ENCODE measurements at places on chromosomes 1 and 21. TPM values are rescaled to one million over a fixed set of nuclear protein-coding genes. Genes with fewer than 3 reads are reported as not detected.

SDE2 gene
- total RNA-seq, result 4.4 TPM

NUP133 gene
- 14.6 TPM for total RNA-seq

CFAP107 gene
- total RNA-seq, result not detected

NCSTN gene
- 30.6 TPM for total RNA-seq

TSACC gene
- not detected for total RNA-seq

SLC22A15 gene
- total RNA-seq, result 1.9 TPM

MARCKSL1 gene
- 40.0 TPM for total RNA-seq

ARHGEF10L gene
- 128 TPM for total RNA-seq

MYOM3 gene
- total RNA-seq, result 7.5 TPM

SELL gene
- total RNA-seq, result 0.55 TPM

IFFO2 gene
- total RNA-seq, result 145 TPM

DNA sequence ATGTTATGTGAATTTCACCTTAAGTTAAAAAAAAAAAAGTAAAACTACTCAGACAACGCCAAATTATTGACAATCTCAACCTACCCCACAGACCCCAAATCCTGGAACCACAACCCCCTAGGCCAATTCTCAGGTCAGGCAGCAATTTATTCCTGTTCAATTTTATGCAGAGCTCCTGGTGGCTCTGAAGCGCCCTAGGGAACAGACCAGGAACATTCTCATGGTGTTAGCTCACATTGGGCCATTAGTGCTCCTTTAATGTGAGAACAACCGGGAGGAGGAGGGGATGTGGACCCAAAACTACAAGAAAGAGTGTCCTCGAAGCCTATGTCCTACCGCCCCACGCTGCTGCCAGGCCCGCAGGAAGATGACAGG is 403 bp upstream of the PSEN2 start:
- DNase-seq, result no peak

DNA sequence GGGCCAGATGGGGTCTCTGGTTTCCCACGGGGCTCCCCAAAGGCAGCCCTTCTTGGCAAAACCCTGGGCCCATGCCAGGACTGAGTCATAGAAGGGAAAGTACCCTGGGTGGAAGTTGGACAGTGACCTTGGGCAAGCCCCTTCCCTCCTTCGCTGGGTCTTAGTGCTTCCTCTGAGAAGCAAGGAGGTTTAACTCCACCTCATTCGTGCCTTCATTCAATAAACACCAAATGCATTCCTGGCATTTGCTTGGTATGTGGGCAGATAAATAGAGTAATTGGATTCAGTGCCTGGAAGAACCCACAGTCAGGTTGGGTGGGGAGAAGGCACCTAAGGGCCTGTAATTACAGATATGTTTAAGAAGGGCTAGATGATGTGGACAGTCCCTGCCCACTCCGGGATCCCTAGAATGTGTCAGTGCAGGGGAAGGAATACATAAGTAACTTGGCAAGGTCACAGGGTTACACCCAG is 36.3 kb upstream of the CITED4 start:
- DNase-seq, result no peak

- no peak for DNase-seq
Measured at GRCh38 chr1:41394959-41395956, 34.0 kb downstream of the FOXO6 start.

- peak; percentile 33 for DNase-seq
Measured at GRCh38 chr1:211336775-211337174, 10.1 kb downstream of the TRAF5 start.

DNA sequence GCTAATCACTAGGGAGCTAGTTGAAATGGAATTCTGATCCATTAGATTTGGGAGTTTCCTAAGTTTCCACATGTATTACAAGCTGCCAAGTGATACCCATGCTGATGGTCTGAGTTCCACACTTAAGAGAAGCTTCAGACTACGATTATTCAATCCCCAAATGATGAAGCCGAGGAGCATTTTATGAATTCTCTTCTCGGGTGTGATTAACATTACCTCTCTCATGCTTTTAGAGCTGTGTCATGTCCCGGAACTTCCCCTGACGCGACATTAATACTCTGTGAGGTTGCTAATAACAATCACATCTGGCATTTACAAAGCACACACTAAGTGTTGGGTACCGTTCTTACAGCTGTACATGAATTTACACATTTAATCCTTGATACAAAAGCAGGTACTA is 63.0 kb downstream of the KCNJ15 start:
- no peak for DNase-seq

DNA sequence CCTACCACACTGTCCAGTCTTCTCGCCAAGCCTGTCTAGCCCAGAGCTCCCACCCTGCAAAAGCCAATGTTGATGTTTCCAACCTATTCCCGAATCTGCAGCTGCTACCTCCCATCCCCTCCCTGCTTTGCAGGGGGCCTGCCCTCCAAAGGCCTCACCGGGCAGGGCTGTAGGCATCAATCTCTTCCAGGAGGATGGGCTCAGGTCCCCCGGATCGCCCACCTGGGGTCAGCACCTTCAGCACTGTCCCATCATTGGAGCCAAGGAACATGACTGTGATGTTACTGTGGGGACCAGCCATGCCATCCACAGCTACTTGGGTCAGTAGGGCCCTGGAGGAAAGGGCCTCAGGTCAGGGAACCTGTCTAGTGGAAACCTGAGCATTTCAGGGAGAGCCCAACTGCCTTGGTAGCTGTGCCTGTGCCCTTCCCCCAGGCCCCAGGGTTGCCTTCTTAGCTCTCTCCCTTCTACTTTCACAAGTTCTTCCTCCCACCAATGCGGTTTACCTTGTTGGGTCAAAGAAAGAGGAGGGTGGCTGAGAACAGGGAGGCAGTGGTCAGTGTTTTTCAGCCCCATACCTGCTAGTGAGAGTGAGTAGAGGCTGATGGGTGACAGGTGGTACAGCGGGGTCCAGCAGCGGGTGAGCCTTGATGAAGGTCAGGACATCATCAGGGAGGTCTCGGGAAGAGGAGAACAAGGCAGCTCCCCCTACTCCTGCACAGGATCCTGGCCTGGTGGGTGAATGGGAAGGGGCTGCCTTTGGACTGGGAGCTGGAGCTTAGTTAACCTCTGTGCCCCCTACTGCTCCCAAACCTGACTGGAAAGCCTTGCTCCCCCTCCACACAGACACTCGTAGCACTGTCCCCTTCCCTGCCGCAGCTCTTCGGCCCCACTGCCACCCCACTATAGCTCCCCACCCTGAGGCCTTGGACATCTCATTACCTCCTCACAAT is 10.7 kb downstream of the SEMA6C start:
- DNase-seq, result no peak

GRCh38 chr1:52674497-52675384 is 23.4 kb downstream of the COA7 start:
- no peak for DNase-seq

GRCh38 chr1:24861821-24862727 is 68.0 kb downstream of the RUNX3 start:
- DNase-seq, result peak; percentile 73

- DNase-seq, result no peak
Measured at GRCh38 chr21:28150778-28151177, 841.9 kb downstream of the LTN1 start.

DNA sequence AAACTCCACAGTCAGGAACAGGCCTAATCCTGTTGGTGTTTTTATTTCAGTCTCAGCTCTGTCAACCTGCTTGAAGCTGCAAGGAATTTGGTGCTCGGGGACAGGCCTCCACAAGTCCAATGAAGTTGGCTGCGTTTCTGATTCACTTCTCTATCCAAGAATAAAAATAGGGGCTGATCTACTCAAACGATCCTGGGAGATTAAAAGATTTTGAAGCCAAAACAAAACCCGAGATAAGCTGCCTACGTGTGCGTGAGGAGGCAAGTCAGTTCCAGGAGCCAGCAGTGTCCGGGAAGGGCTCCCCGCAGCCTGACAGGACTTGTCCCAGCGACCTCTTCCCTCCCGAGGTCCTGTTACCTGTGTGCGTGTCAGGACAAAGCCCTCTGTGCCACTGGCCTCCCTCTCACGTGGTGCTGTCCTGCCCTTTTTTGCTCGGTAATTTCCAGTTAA is 98.0 kb downstream of the ETS2 start:
- DNase-seq, result no peak

DNA sequence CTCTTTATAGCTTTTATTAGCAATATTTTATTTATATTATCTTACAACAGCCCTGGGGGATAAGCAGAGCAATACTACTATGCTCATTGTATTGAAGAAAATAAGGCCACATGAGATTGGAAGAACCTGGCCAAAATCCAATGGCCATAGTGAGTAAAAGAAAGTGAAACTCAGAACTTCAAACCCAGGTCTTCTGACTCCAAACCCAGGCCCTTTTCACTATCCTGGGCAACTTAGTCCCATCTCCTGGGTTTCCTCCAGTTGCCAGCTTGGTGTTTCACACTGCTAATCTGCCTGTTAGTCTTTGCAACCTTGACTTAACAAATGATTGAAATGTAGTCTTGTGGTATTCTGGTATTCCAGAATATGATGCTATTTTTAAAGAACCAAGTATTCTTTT is 22.4 kb upstream of the EXO1 start:
- DNase-seq, result no peak

- DNase-seq, result peak; percentile 37
Measured at GRCh38 chr1:151980287-151981177, 13.1 kb downstream of the S100A10 start.

DNA sequence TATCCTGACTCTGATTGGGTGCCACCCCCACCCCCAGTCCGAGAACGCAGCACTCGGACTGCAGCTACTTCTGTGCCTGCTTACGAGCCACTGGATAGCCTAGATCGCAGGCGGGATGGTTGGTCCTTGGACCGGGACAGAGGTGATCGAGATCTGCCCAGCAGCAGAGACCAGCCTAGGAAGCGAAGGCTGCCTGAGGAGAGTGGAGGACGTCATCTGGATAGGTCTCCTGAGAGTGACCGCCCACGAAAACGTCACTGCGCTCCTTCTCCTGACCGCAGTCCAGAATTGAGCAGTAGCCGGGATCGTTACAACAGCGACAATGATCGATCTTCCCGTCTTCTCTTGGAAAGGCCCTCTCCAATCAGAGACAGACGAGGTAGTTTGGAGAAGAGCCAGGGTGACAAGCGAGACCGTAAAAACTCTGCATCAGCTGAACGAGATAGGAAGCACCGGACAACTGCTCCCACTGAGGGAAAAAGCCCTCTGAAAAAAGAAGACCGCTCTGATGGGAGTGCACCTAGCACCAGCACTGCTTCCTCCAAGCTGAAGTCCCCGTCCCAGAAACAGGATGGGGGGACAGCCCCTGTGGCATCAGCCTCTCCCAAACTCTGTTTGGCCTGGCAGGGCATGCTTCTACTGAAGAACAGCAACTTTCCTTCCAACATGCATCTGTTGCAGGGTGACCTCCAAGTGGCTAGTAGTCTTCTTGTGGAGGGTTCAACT is 2.1 kb downstream of the RBM15 start:
- no peak for DNase-seq

DNA sequence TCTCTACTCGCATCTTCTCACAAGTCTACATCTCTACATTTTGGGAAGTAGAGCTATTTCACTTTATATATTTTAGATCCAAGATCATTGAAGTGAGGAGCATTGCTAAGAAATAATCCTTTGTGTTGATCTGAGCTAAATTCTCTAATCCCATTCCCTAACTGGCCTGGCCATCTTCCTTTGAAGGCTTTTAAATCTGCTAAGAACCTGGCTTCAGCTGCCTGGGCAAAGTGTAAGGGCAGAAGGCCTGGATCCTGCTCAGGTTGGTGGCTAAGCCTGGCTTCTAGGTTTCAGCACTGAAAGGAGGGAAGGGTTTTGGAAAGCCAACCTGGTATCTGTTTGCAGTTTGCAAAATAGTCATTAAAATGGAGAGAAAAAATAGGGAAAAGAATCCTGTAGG is 167.6 kb downstream of the BRINP2 start:
- no peak for DNase-seq

DNA sequence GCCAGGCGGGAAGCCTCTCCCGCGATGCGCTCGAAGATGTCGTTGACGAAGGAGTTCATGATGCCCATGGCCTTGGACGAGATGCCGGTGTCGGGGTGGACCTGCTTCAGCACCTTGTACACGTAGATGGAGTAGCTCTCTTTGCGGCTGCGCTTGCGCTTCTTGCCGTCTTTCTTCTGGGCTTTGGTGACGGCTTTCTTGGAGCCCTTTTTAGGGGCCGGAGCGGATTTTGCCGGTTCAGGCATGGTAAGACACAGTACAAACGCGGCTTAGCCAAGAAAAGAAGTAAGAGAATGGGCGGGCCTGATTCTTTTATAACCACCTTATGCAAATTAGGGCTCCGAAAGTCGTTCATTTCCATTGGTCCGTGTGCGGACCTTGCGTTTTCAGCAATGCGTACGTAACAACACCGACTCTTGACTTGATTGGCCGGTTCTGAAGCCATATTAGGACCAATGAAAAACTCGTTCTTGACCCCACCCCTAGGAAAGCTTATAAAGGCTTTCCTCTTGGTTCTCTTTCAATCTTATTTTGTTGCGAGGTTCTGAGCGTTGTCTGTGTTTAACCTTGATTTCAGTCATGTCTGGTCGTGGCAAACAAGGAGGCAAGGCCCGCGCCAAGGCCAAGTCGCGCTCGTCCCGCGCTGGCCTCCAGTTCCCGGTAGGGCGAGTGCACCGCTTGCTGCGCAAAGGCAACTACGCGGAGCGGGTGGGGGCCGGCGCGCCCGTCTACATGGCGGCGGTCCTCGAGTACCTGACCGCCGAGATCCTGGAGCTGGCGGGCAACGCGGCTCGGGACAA is 12.8 kb upstream of the BOLA1 start:
- peak; percentile 88 for DNase-seq

DNA sequence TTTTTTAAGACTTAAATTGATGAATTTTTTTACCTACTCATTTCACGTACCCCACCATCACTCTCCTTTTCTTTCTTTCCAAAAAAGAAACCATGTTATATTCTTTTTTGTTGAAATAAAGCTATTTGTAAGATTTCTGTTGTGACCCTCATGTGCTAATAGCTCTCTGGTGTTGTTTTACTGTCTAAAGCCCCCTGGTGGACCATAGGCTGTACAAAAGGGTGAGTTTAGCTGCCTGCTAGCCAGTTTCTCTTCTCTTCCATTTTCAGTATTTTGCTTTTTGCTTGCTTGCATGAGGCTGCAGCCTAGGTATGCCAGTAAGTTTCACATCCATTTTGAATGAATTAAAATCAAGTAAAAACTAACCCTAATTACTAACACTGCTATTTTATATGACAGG is 15.6 kb upstream of the VAMP3 start:
- no peak for DNase-seq

GRCh38 chr21:23853796-23854379 is 1753.4 kb downstream of the MRPL39 start:
- no peak for DNase-seq

- no peak for DNase-seq
Measured at GRCh38 chr1:46034601-46035516, 97.6 kb downstream of the PIK3R3 start.

GRCh38 chr1:200380589-200381021 is 29.2 kb downstream of the ZNF281 start:
- no peak for DNase-seq

Measured in transverse colon (tissue), 4 donors.